AG04450 (cell line): ENCODE measurements at places on chromosomes 4 and X.

DNA sequence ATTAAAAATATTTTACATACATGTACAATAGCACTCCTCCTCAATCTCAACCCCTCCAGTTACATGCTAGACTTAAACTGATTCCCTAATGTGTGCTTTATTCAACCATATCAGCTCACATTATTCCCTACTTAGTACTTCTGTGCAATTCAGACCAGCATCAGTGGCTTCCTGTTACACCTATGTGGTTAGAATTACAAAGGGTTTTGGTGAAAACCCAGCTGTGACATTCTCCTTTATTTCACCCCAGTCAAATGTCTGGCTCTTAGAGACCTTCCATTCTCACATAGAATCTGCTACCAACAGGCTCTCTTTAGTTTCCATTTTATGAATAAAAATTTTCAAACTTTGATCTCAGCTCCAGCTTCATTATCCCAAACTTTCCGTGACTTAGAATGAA lies 85.2 kb upstream of the SLC7A11 start:
- no peak for DNase-seq

GRCh38 chr4:61395754-61396153 lies 195.6 kb downstream of the ADGRL3 start:
- DNase-seq: no peak

DNA sequence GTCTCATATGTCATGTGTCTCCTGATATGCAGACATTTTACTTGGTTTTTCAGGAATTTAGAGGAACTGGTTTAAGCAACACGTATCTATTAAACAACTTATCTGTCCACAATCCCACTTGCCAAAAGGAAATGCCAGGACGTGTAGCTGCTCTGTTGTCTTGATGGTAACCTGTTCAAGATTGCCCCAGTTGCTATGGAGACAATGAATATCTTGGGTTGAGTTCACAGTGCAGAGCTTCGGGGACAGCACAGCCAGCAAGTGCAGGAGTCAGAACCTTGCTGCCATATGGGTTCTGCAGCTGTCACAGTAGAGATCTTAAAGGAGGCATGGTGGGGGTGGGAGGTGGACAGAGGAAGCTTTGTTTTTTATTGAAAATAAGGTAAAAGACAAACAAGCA lies 28.7 kb upstream of the FAM9B start:
- no peak for DNase-seq

DNA sequence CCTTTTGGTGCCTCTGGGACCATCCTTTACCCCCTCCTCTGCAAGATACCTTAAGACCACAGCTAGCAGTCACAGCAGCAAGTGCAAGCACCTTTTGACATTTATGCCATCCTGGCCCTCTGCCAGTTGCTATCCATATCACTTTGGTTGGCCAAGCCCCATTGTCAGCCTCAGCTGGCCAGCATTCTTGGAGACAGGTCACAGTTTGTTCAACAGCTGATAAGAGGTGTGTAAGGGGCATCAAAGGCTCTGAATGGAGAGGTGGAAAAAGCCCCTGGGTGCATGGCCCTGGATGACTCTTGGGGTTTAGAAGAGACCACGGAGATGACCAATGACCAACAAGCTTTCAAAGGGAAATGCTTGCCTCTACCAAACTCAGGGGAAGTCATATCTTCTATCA lies 133.6 kb upstream of the MAMLD1 start:
- DNase-seq: no peak

DNA sequence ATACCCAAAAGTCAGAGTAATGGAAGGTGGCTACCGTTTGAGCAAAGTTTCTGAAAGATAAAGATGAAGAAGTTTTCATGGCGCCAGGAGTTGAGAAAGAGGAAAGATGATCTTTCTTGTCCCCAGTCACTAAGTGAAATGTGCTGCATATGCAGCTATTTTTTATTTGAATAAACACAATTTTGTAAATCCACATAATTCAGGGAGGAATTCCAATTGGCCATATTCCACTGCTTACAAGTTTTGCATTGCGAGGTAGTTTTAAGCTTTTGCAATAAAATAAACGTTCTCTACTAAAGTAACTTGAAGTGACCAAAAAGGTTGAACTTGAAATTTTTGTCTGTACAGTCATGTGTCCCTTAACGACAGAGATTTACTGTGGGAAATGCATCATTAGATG lies 139.3 kb upstream of the VCX2 start:
- no peak for DNase-seq

- no peak for DNase-seq
Observed at GRCh38 chrX:12210971-12211370, 72.7 kb downstream of the FRMPD4 start.

- no peak for DNase-seq
Observed at GRCh38 chrX:7390441-7390840, 242.5 kb upstream of the PUDP start.

- peak; percentile 13 for DNase-seq
Observed at GRCh38 chr4:94277534-94277933, 65.1 kb downstream of the HPGDS start.

GRCh38 chr4:152278172-152278504 lies 257.8 kb downstream of the FBXW7 start:
- DNase-seq: no peak

DNA sequence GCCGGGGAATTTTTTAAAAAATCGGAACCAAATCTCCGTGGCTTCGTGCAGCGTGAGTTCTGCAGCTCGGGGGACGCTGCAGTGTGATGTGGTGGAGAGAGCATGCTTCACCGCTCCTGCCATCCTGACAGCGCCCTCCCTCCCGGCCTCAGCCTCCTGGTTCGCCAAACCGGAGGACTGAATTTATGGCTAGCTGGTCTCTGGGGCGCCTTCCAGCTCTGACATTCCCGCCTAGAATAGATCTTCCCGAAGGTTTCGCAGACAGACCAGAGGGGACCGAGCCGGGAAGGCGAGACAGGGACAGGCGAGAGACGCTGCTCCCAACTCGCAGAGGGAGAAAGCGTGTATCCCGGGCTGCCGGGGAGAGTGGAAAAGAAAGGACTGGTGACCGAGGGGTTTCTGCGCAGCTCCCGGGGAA lies 25.9 kb downstream of the HOPX start:
- no peak for DNase-seq

DNA sequence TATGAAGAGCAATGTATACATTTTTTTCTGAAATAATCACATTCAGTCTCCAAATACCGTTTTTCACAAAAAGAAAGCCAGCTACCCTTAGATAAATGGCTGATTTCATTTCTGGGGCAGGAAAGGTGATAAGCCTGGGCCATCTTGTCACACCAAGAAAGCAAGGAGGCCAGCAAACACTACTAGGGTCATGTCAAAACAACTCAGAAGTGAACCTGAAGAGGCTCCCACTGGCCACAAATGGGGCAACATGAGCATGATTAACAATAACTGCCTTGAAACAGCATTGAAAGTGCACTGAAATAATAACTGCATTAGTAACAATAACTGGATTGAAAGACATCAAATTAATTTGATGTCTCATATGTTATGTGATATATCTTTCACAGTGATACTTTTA lies 39.3 kb downstream of the SH3KBP1 start:
- no peak for DNase-seq

DNA sequence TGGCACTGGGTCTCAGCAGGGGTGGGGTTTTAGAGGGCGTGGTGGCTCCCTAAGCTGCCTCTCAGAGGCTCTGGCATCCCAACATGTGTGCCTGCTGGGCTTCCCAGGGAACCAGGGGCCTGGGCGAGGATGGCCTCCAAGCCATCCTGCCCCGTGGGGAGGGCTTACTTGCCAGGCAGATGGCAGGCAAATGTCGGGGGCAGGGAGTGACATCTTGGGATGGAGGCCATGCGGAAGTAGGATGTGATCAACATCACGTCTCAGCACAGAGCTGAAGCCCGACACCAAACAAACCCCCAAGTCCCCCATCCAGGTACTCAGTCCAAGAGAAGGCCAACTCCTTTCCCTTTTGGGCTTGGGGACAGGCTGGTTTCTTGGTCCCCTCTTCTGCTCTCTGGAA lies 4.7 kb downstream of the L1CAM start:
- DNase-seq: no peak

DNA sequence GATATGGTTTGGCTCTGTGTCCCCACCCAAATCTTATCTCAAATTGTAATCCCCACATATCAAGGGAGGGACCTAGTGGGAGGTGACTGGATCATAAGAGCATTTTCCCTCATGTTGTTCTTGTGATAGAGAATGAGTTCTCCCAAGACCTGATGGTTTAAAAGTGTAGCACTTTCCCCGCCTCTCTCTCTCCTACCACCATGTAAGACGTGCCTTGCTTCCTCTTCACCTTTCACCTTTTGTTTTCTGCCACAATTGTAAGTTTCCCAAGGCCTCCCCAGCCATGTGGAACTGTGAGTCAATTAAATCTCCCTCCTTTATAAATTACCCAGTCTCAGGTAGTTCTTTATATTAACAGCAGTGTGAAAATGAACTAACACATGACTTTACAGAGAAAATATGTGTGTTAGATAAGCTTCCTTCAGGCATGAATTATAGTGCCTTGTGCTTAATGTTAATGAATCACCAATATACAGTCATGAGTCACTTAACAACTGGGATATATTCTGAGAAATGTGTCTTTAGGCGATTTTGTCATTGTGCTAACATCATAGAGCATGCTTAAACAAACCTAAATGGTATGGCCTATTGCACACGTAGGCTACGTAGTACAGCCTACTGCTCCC lies 37.9 kb downstream of the PDGFC start:
- peak; percentile 49 for DNase-seq

GRCh38 chr4:136461533-136461932 lies 1070.8 kb downstream of the PCDH18 start:
- DNase-seq: no peak

DNA sequence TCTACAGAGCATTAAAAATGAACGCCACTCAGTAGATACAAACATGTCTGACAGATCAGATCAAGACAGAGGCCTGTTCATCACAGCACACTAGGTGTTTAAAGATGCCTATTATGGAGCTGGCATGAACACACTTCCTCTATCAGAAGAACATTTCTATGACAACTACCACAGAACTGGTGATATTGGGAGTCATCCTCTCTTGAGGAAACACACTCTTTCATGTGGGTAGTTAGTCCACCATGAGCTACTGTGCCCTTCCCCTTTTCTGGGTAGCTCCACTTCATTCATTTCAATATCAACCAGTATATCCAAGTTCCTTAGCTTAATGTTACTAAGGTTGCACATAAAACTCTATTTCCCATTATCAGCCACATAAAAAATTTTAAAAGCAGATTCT lies 46.7 kb downstream of the MAOB start:
- no peak for DNase-seq

- DNase-seq: no peak
Observed at GRCh38 chr4:7652451-7652881, 217.7 kb upstream of the PSAPL1 start.

DNA sequence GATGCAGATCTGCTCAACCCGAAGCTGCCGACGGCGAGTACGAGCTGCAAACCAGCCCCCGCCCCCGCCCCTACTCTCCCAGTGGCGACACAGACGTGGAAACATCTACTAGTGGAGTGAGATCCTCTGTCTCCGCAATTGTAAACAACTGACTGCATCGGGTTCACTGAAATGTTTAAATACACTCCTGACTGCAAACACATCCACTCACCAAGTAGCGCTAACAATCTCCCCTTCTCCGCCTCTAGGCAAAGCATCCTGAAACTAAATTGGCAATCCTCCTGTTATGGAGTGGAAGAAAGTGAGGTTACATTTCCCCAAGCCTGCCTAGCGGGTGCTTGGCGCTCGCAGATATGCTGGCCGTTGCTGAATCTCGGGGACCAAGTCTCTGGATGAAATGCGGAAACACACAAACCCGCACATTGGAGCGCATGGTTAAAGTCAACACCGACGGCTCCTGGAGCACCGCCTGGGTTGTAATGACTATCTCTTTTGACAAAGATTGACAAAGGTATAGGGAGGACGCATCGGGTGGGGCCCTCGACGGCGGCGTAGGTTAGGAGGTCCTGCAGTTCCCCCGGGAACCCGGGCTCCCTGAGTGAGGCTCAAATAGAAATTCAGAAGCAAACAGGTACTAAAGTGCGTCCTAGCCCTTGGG lies 117.0 kb upstream of the TEX13C start:
- no peak for DNase-seq

- peak; percentile 27 for DNase-seq
Observed at GRCh38 chr4:174120446-174121295, 162.8 kb downstream of the FBXO8 start.

- DNase-seq: no peak
Observed at GRCh38 chr4:171025343-171025742, 787.9 kb upstream of the GALNTL6 start.

GRCh38 chrX:37684973-37685372 lies 618 bp upstream of the XK start:
- no peak for DNase-seq

DNA sequence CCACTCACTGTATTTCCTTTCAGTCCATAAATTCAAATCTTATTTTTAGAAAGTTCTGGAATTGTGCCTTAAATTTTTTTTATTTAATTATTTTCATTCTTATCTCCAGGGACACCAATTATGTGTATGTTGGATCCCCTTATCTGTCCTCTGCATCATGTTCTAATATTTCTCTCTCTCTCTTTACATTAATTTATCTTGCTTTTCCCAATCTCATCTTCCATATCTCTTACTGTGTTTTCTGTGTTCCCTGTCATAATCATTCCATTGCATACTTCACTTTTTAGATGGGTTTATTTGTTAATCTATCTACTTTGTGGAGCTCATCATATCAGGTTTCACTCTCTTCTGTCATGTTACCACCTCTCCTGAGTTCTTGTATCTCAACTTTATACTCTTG lies 37.4 kb downstream of the PPP2R2C start:
- DNase-seq: no peak

GRCh38 chr4:164318350-164318749 lies 435.6 kb upstream of the SMIM31 start:
- DNase-seq: no peak

- no peak for DNase-seq
Observed at GRCh38 chr4:53937327-53937726, 127.1 kb downstream of the CHIC2 start.

GRCh38 chr4:20483416-20483815 lies 216.8 kb upstream of the PACRGL start:
- no peak for DNase-seq

DNA sequence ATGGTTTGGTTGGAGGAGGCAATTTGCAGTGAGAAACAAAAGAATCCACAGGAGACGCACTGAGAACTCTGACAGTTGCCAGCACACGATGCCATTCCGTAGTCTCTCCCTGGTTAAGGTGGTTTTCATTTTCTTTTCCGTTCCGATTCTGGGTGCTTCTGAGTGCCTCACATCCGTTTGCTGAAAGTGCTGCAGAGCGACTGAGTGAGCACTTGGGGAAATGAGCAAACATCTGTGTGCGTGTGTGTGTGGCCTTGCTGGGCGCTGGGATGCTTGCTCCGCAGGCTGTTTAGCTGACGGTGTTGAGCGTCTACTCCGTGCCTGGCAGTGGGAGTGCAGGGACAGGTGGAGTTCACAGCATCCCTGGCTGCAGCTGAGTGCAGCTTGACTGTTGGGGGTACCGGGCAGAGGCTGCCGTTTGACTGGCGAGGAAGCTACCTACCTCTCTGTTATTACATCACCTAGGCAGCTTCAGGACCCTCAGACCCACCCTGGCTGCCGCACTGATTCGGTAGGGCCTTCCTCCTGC lies 49.3 kb downstream of the SORCS2 start:
- DNase-seq: no peak

GRCh38 chrX:153501530-153501929 lies 6.8 kb downstream of the BGN start:
- DNase-seq: no peak

GRCh38 chr4:125115476-125115875 lies 199.3 kb upstream of the FAT4 start:
- DNase-seq: no peak

- DNase-seq: no peak
Observed at GRCh38 chr4:7351014-7351413, 83.7 kb downstream of the PSAPL1 start.

- DNase-seq: no peak
Observed at GRCh38 chrX:112803060-112803459, 37.6 kb downstream of the AMOT start.
